ENCODE measurements at places on chromosomes 11 and 22.
A peak's percentile ranks its signal among the peaks of the same experiment; 100 is the strongest.

GRCh38 chr11:3036419-3036818 is 20.8 kb downstream of the CARS1 start:
- DNase-seq: no peak

DNA sequence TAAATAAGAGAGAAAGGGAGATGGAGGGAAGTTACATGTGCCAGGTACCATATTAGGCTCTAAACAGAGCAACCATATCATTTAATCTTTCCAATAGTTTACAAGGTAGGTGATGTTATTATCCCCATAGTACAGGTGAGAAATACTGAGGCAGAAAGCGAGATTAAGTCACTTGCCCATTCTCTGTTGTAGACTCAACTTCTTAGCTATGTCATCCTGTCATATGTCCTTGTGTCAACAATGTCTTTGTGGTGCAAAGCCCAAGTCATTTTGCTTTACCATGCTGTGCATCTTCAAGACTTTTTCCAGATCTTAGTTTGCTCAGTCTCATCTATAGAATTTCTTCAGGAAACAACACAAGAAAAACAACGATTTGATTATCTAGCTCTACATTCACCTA is 205.0 kb upstream of the E2F8 start:
- DNase-seq: no peak

DNA sequence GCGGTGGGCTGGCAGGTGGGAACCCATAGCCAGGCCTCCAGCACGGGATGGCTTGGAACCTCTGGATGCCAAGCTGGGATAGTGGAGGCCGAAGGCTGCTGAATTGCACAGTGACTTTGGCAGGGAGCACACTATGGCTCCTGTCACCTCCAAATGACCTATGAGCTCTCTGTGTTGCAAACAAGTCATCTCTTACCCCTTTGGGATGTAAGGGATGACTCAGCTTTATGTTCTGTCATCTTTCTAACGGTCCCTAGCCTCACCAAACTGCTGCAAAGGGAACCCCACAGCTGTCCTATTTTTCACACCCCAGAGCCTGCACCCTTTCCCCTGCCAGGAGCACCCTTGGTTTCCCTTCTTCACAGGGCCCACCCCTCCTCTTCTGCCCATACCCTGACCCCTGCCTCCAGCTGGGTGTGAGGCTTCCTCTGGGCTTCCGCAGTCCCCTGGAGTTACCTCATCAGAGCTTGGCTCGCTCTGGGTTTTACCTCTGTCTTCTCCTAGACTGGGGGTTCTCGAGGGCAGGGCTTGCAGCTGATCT is 2.7 kb upstream of the SCUBE1 start:
- no peak for DNase-seq

DNA sequence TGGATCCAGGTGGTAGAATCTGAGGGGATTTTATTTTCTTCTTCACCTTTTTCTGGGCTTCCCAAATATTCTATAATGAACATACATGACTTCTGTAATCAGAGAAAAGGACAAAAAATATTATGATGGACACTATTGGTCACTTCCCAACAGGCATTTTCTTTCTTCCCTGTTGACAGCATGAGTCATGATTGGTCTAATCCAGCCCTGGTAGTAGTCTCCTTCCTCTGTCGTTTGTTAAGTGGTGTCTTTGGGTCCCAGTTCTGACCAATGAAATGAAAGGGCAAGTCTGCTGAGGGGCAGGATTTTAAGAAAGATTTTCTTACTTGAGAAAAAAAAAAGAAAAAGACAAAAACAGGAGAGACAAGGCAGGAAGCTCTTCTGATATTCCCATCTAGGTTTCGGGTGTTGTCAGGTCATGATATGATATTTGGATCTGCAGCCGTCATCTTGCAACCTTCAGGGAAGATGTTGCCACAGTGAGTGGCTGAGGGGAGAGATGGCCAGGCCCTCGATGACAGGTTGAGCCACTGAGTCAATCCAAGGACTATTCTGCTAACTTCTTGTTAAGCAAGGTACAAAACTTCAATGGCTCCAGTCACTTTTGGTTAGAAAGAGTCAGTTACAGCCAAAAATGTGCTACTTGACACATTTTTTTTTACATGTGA is 23.3 kb upstream of the PLEKHB1 start:
- peak; percentile 19 for DNase-seq

DNA sequence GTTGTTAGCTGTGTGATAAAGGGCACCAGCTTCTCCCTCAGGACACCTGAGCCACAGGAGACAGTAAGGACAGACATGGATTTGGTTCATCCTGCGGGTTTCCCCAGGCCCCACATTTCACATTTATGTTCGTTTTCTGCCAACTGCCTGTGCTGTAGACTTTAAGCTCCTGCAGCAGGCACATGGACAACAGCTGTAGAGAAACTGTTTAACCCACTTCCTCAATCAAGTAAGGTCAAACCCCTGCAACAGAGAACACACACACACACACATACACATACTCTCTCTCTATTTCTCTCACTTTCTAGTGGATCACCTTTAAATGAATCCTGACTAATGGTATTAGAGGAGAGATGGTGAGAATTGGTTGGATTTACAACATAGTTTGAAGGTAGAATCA is 90.7 kb downstream of the C11orf87 start:
- DNase-seq: no peak

DNA sequence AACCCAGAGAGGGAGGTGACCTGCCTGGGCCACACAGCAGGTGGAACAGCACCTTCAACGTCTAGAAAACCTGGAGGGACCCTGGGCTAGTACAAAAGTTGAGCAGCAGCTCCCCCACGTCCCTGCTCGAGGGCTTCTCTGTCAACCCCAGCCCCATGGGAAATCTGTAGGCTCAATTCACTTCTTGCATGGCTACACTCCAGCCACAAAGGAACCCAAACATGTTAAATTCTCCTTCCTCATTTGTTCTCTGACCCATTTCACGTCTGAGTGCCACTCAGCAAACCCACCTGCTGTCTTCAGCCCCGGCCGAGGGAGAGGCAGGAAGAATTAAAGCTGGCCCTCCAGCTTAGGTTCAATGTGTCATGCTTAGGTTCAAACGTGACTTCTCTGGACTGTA is 418.5 kb downstream of the MIAT start:
- no peak for DNase-seq

- DNase-seq: no peak
These were observed 12.7 kb downstream of the STK33 start for GRCh38 chr11:8581300-8581699.

DNA sequence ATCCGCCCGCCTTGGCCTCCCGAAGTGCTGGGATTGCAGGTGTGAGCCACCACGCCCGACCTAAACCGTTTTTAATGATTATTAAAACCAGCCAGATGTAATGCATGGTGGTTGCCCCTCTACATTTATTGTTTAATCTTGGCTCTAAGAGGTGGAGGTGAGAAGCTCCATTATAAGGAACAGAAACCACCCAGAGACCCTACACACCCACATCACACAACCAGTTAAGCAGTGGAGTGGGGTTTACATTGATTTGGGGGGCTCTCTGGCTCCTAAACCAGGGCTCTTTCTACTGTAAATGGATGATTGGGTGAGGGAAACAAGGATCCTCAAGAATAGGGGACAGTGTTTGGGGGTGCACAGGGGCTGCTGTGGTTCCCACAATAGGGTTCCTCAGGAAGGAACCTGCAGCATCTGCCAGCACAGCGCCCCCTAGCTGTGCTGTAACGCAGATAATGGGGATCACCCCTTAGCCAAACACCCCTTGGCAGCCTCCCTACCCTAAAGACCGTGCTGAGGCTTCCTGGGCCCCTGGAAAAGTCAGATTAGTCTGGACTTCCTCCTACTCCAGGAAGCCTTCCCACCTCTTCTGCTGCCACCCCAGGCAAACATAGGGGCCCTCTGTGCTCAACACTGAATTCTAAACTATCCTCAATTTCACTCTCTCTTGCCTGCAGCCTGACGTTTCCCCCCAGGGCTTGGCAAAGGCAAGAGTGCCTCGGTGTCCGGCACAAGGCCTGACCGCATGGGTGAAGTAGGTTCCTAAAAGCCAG is 2.4 kb downstream of the MPST start:
- peak; percentile 31 for DNase-seq

DNA sequence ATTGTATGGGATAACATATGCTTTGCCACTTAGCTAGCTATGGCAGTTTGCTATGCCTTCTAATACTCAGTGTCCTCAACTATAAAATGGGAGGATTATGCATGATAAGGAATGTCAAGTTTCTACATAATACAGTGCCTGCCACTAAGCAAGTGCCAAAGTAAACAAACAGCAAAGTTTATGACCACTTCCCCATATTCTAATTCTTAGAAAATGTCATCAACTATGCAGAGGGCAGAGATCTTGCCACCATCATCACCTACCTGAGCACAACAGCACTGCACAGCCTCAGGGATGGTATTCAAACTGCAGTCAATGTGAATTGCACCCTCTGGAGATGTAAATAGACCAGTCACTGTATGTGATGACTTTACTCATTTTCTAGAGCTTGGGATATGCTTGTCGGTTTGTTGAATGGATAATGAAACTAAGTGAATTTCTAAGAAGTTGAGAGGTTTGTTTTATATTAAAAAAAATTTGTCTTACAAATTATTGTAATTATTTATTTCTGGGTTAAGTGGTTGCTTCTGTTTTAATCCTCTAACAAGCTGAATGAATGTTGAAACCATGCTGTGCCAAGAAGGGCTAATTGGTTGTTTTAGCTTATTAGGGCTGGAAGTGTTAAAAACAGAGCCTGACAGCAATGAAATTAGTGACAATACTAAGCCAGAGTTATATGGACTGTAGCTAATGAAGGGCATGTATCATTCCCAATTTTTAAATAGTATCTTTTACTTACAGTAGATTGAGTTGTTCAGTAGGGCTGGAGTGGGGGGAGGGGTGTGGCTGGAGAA is 398.4 kb downstream of the CNTN5 start:
- DNase-seq: peak; percentile 85

DNA sequence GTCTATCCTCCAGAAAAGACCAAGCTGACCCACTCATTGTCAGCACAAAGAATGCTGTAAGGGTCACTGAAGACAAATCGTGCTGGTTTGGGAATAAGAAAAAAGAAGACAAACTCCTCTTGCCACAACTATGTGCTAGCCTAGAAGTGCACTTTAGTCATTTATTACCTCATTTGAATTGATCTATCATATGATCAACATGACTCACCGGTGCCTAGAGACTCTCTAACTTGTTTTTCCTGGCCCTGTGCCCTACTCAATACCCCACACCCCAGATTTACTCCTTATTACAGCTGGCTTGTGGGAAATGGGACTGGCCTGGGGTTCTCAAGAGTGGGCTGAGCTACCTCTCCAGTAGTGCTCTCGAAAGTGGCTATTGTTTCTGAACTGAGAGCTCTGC is 35.9 kb upstream of the HORMAD2 start:
- peak; percentile 71 for DNase-seq

DNA sequence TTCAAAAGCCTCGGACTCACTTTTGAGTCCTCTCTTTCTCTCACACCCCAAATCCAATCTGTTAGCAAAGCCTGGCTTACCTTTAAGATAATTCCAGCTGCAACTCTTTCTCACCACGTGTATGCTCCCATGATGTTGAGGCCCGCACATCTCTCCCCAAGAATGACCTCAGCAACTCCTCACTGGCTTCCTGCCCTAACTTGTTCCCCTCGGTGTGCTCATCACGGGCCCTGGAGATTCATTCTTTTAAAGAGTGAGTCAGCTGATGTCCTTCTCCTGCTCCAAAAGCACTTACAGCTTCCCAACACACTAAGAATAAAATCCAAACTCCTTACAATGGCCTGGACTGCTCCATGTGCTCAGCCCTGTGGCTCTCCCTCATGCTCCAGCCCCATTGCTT is 1041.3 kb downstream of the OPCML start:
- no peak for DNase-seq

- DNase-seq: peak; percentile 89
These were observed 17.7 kb upstream of the CDON start for GRCh38 chr11:126080161-126080941.

GRCh38 chr11:57438345-57439285 is 11.7 kb upstream of the SLC43A3 start:
- no peak for DNase-seq

GRCh38 chr11:61693922-61694601 is 13.9 kb downstream of the DAGLA start:
- DNase-seq: no peak

GRCh38 chr22:25928038-25928437 is 186.1 kb downstream of the MYO18B start:
- no peak for DNase-seq

DNA sequence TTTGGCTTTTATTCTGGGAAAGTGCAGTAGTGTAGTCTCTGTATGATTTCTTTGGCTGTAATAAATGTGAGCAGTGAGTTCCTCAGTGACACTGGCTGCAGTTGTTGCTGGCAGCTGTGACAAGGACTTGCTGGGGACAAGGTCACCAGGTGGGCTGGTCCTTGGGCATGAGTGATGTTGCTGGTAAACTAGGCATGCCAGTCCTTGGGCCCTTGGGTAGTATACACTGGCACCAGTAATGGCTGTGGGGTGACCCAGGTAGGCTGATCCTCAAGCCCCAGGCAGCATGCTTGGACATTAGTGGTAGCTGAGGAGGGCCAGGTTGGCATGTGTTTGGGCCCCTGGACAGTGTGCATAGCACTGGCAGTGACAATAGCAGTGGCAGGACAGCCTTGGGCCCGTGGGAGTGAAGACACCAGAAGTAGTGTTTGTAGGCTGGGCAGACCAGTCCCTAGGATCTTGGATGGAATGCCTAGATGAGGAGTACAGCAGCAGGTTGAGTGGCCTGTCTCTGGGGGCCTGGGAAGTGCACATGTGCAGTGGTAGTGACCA is 164.3 kb downstream of the GUCY1A2 start:
- no peak for DNase-seq

- no peak for DNase-seq
These were observed 1506.8 kb downstream of the BRD1 start for GRCh38 chr22:48320683-48321451.

- DNase-seq: no peak
These were observed 6.1 kb upstream of the ASCL2 start for GRCh38 chr11:2276280-2277007.

- no peak for DNase-seq
These were observed 31.2 kb upstream of the P2RY2 start for GRCh38 chr11:73186886-73187285.

DNA sequence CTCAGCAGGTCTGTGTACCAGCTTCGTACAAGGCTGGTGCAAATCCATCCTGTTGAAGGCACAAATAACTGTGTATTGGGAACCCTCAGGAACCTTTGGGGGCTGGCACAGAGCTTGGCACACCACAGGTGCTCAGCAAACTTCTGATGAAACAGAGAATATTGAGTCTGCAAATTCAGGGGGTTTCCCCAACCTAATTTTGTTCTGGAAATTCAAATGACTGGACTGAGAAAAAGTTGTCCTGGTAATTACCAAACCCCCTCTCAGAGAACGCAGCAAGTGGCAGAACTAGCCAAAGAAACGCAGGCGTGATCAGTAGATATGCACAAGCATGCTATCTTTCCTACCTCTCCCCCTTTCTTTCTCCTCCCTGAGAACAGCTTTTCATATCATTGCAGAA is 47.6 kb downstream of the LIF start:
- no peak for DNase-seq

GRCh38 chr11:81787584-81788049 is 946.0 kb downstream of the FAM181B start:
- peak; percentile 4 for DNase-seq

DNA sequence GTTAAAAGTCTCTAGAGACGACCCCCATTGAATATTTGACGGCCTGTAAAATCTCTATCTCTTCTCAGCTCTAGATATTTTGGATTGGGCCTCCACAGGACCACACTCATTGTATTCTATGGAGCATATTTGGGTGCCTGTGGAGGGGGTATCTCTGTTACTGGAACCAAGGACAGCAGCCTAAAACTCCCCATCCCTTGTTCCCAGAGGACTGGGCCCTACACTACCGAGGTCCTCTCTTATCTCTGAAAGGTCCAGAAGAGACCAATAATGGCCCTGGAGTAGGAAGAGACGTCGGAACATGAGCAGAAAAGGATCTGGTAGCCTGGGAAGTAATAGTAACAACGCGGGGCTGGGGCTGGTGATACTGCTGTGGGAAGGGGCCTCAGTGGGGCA is 542 bp downstream of the HPS4 start:
- no peak for DNase-seq

- DNase-seq: no peak
These were observed at the start of gene ANGPTL5 for GRCh38 chr11:101916422-101916821. TSS of gene ANGPTL5 (minus strand) at chr11:101916522. CDS start at chr11:101907909, 8,613 bp downstream.

Measured in PC-3 (cell line).